T-helper 1 cell (primary cell): ENCODE measurements at places on chromosomes 3 and 15.
A peak's percentile ranks its signal among the peaks of the same experiment; 100 is the strongest.

- no peak for DNase-seq
Observed at GRCh38 chr3:136270179-136270578, 20.0 kb downstream of the PCCB start.

- DNase-seq: no peak
Observed at GRCh38 chr3:37946531-37946889, 44.1 kb upstream of the VILL start.

DNA sequence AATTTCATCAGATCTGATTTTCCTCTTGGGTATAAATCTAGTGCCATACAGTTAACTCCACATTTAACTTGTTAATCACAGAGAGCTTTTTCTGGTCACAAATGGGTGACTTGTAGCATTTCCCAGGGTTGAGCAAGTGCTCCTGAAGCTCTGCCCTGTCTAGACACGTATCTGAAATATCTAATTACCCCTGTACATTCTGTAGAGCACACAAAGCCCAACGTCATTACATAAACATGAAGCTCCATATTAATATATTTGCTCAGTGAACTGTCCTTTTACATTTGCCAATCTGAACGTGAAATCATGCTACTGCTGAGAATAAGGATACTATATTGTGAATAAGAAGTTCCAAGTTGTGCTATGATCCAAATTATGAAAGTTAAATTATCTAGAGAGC lies 49.0 kb downstream of the THBS1 start:
- no peak for DNase-seq

- DNase-seq: peak; percentile 54
Observed at GRCh38 chr3:38453075-38453912, at the start of gene ACVR2B. ACVR2B (plus strand) TSS chr3:38453890; CDS start chr3:38454323, 433 bp downstream.

DNA sequence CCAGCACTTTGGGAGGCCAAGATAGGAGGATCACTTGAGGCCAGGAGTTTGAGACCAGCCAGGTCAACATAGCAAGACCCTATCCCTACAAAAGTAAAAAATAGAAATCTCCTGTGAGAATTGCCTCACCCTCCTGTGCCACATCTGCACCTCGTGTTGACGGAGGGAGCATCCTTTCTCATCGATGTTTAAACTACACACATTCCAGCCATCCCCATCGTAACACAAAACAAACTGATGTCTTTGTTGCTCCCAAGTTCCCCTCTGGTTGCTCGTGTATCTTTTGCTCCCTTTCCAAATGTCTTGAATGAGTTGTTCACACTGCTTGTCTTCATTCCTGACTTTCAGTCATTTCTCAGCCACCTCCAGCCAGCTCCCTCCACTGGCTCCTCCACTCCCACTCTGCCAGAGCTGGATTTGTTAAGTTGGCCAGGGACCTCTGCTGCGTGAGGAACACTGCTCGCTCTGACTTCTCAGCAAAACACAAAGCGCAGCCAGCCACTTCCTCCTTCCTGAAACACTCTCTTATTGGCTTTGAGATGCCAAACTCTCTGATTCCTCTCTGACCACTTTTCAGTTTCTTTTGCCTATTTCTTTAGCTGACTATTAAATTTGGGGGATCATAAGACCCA lies 53.6 kb upstream of the ATP13A3 start:
- DNase-seq: no peak

GRCh38 chr3:20773320-20773984 lies 587.4 kb upstream of the SGO1 start:
- DNase-seq: no peak

- DNase-seq: no peak
Observed at GRCh38 chr15:101035611-101036010, 116.5 kb downstream of the LRRK1 start.

GRCh38 chr15:95918525-95918924 lies 412.0 kb upstream of the NR2F2 start:
- DNase-seq: no peak

GRCh38 chr3:136787349-136787748 lies 31.6 kb upstream of the SLC35G2 start:
- no peak for DNase-seq

DNA sequence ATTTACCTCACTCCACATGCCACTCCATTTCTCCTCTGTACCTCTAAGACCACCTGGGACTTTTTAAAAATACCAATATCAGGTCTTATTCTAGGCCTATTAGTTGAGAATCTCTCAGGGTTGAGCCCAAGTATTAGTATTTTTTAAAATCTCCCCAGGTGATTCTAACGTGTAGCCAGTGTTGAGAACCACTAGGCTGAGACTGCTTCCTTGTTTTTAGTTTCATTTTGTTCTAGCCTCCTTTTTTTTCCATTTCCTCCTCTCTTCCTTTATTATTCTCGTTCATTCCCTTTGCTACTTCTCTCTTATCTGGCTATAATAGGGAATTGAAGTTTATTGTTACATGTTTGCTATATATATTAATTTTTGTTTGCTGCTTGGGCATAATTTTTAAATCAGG lies 217.8 kb upstream of the CD96 start:
- DNase-seq: no peak
